ENCODE measurements at places on chromosomes 3 and 15.

DNA sequence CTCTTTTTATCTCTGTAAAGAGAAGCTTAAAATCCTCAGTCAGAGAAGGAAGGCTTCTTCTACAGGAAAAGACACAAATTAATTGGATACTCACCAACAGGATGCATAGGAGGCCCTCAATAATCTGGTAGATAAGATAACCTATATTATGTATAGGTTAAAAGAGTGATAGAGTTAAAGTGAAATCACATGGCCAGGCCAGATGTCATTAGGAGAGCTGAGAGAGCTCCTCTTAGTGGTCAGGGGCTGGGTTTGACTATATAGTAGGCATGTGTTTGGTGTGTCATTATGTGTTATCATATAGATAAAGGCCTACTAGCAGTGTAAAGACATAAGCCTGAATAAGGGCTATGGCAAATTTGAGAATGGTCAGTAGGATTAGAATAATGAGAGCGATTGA is 479.3 kb downstream of the EPHA3 start:
- no peaks in the 10 kb centered on the region for H3K27me3 ChIP-seq
- H3K27ac ChIP-seq = no peak overlapping the region
- H3K4me1 ChIP-seq = no peaks in the 10 kb centered on the region
- DNase-seq = no peak

- no peaks in the 10 kb centered on the region for H3K27me3 ChIP-seq
- no peaks in the 10 kb centered on the region for H3K4me1 ChIP-seq
- no peak overlapping the region for H3K4me3 ChIP-seq
- H3K36me3 ChIP-seq = no peaks in the 10 kb centered on the region
Measured at GRCh38 chr3:55636300-55637195, 149.4 kb upstream of the WNT5A start.

- H3K4me1 ChIP-seq = no peaks in the 10 kb centered on the region
- no peaks in the 10 kb centered on the region for H3K27me3 ChIP-seq
- H3K36me3 ChIP-seq = no peaks in the 10 kb centered on the region
- H3K4me3 ChIP-seq = no peak overlapping the region
- H3K27ac ChIP-seq = no peak overlapping the region
- DNase-seq = no peak
Measured at GRCh38 chr3:159244933-159245332, 443.1 kb downstream of the MFSD1 start.

- H3K4me1 ChIP-seq = peaks cover 3% of the 10 kb centered on the region
- H3K27me3 ChIP-seq = no peaks in the 10 kb centered on the region
- no peak for DNase-seq
- no peak overlapping the region for H3K4me3 ChIP-seq
- peaks cover 40% of the 10 kb centered on the region for H3K36me3 ChIP-seq
Measured at GRCh38 chr3:15063238-15063637, 1.9 kb downstream of the MRPS25 start.

DNA sequence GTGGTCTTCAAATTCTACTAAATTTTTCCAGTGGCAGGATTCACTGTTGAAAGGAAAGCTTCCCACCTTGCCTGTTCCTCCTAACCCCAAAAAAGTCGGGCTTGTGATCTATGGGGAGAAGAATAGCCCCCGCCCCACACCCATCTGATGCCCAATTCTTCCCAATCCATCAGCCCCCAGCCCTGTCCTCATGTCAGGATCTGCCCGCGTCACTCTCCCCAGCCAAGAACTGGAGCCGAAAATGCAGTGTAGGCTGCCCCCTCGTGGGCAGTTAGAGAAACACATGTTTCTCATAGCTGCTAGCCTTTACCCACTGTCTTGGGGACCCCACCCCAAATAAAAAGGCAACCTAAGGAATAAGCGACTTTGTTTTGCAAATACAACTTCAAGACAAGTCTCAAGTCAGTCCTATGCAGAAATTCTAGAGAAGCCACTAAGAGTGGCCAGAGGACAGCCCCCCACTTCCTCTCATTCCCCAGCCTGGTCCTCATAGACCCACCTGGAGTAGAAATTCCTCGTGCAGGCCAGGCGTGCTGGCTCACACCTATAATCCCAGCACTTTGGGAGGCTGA is 13.0 kb upstream of the CSK start:
- no peaks in the 10 kb centered on the region for H3K36me3 ChIP-seq
- no peak overlapping the region for H3K27ac ChIP-seq
- no peaks in the 10 kb centered on the region for H3K27me3 ChIP-seq

GRCh38 chr3:124815781-124816180 is 71.4 kb downstream of the ITGB5 start:
- H3K27me3 ChIP-seq = no peaks in the 10 kb centered on the region
- peaks cover 13% of the 10 kb centered on the region for H3K36me3 ChIP-seq
- no peak for DNase-seq
- no peak overlapping the region for H3K4me3 ChIP-seq

GRCh38 chr15:70054884-70055387 is 42.8 kb downstream of the TLE3 start:
- H3K4me3 ChIP-seq = no peak overlapping the region
- peaks cover 1% of the 10 kb centered on the region for H3K4me1 ChIP-seq
- DNase-seq = no peak
- H3K36me3 ChIP-seq = peaks cover 73% of the 10 kb centered on the region
- no peaks in the 10 kb centered on the region for H3K27me3 ChIP-seq

DNA sequence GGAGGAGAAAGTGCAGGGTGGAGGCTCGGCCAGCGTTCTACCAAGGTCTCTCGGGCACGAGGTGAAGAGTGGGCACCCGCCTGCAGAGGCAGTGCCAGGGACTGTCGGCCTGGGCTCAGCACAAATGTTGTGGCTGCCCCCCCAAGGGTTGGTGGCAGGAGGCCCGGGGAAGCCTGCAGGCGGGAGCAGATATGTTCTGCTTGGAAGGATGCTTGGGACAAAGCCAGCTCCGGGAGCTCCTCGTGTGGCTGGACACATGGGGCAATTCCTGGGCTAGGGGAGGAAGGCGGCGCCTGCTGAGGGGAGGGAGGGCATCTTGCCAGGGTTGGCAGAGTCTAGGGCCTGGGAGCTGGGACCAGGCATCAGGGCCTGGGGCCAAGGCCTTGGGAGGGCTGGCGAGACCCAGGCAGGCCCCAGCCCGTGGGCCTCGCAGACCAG is 30.4 kb upstream of the FBLN2 start:
- H3K4me1 ChIP-seq = peaks cover 10% of the 10 kb centered on the region
- H3K27me3 ChIP-seq = no peaks in the 10 kb centered on the region
- H3K4me3 ChIP-seq = no peak overlapping the region
- no peak overlapping the region for H3K27ac ChIP-seq

DNA sequence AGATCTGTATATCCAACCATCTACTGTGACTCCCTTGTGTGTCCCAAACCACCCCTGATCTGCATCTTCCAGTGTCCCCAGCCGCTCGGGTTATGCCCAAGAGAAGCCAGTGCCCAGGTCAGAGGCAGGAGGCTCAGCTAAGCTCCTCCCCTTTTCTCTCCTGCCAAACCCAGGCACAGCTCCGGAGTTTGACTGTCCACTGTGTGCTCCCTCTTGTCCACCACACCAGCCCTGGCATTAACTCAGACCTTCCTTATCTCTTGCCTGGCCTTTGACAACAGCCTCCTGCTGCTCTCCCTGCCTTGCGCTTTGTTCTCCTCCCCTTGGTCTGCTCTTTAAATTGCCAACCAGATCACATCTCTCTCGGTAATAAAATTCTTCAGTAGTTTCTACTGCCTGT is 39.3 kb downstream of the DGKG start:
- no peaks in the 10 kb centered on the region for H3K36me3 ChIP-seq
- DNase-seq = no peak
- H3K4me1 ChIP-seq = no peaks in the 10 kb centered on the region
- H3K27me3 ChIP-seq = peaks cover 6% of the 10 kb centered on the region
- no peak overlapping the region for H3K27ac ChIP-seq
- H3K4me3 ChIP-seq = no peak overlapping the region

DNA sequence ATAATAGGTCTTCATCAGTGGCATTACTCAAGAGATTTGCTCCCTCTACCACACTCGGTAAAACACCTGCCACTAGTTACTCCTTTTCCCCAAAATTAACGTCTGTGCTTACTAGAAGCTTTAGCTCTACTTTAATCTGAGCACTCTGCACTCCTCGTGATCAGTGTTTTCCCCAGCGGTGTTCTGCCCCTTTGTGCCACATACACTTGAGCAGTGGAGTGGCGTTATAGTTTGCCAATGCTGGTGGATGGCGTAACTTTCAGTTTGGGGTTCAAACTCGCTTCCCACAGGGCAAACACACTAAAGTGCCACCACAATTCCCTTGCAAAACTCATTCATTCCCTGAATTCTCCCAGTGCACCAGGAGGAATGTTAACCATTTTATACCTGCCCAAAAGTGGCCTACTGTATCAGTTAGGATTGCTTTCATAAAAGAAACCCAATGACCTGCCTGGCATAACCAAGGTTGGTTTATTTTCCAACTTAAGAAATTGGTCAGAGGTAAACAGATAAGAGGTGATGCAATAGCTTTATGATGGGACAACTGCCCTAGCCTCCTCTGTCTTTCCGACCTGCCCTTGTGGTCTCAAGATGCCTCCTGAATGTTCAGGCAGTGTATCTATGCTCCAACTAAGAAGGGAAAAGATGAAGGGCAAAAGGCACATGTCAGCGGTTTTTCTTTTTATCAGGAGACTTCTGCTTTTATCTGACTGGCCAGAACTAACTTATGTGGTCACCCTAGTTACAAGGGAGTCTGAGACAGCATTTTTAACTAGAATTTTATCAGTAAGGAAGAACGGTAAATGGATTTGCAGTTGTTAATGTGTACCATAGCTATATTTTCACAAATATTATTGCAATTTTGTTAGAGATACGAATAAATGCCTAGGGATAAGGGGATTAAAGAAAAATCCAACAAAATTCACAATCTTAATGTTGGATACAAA is 83.9 kb downstream of the FSIP1 start:
- peaks cover 20% of the 10 kb centered on the region for H3K4me1 ChIP-seq
- no peak overlapping the region for H3K27ac ChIP-seq

GRCh38 chr3:172461530-172462138 is 13.4 kb upstream of the GHSR start:
- H3K27me3 ChIP-seq = peaks cover 17% of the 10 kb centered on the region
- no peak for DNase-seq
- no peaks in the 10 kb centered on the region for H3K4me1 ChIP-seq
- H3K36me3 ChIP-seq = no peaks in the 10 kb centered on the region
- no peak overlapping the region for H3K4me3 ChIP-seq

- H3K4me1 ChIP-seq = peaks cover 8% of the 10 kb centered on the region
- peaks cover 4% of the 10 kb centered on the region for H3K36me3 ChIP-seq
- no peak overlapping the region for H3K4me3 ChIP-seq
Measured at GRCh38 chr15:40543631-40544294, 21.1 kb downstream of the CCDC32 start.

GRCh38 chr15:82047453-82048400 is 1.9 kb upstream of the MEX3B start:
- H3K27me3 ChIP-seq = no peaks in the 10 kb centered on the region
- H3K36me3 ChIP-seq = peaks cover 8% of the 10 kb centered on the region
- H3K4me3 ChIP-seq = peak overlapping the region; percentile 33
- no peak for DNase-seq

- no peak overlapping the region for H3K4me3 ChIP-seq
- no peak for DNase-seq
- H3K27ac ChIP-seq = no peak overlapping the region
Measured at GRCh38 chr15:52143873-52144272, 31.3 kb upstream of the BCL2L10 start.

- DNase-seq = no peak
- no peak overlapping the region for H3K27ac ChIP-seq
- H3K27me3 ChIP-seq = no peaks in the 10 kb centered on the region
- no peak overlapping the region for H3K4me3 ChIP-seq
- H3K36me3 ChIP-seq = no peaks in the 10 kb centered on the region
Measured at GRCh38 chr3:174755833-174756829, 103.0 kb upstream of the NAALADL2 start.

GRCh38 chr3:183534249-183534648 is 21.3 kb downstream of the KLHL6 start:
- no peak for DNase-seq
- no peak overlapping the region for H3K27ac ChIP-seq
- H3K4me1 ChIP-seq = peaks cover 8% of the 10 kb centered on the region

- no peak overlapping the region for H3K27ac ChIP-seq
- no peak for DNase-seq
- H3K4me3 ChIP-seq = no peak overlapping the region
- H3K36me3 ChIP-seq = no peaks in the 10 kb centered on the region
- peaks cover 2% of the 10 kb centered on the region for H3K27me3 ChIP-seq
Measured at GRCh38 chr15:41872166-41872747, 21.6 kb downstream of the SPTBN5 start.

DNA sequence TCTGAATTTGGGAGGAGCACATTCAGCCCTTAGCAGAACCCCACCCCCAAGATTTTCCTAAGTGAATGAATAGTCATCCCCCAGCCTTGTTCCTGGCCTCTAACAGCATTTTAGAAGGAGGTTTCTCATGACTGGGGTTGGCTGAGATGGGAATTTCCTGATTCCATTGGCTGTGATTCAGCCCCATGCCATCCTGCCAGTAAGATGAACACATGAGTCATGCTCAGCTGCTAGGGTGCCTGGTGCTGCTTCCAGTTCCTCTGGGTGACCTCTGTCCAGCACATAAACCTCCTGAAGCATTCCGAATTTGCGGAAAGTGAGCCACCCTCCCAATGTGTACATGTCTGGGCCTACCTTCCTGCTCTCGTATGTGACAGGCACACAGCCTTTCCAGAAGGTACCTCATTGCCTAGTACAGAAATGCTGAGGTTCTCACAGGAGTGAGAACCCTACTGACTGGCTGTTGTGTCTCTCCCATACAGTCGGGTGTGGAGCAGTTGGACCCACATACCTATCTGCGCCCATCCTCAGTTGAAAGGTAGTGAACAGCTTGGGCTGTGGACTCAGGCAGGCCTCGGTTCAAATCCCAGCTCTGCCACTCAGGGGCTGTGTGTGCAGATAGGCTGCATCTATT is 91.7 kb downstream of the APBA2 start:
- no peak for DNase-seq
- no peaks in the 10 kb centered on the region for H3K36me3 ChIP-seq
- H3K4me3 ChIP-seq = no peak overlapping the region
- peaks cover 15% of the 10 kb centered on the region for H3K4me1 ChIP-seq

DNA sequence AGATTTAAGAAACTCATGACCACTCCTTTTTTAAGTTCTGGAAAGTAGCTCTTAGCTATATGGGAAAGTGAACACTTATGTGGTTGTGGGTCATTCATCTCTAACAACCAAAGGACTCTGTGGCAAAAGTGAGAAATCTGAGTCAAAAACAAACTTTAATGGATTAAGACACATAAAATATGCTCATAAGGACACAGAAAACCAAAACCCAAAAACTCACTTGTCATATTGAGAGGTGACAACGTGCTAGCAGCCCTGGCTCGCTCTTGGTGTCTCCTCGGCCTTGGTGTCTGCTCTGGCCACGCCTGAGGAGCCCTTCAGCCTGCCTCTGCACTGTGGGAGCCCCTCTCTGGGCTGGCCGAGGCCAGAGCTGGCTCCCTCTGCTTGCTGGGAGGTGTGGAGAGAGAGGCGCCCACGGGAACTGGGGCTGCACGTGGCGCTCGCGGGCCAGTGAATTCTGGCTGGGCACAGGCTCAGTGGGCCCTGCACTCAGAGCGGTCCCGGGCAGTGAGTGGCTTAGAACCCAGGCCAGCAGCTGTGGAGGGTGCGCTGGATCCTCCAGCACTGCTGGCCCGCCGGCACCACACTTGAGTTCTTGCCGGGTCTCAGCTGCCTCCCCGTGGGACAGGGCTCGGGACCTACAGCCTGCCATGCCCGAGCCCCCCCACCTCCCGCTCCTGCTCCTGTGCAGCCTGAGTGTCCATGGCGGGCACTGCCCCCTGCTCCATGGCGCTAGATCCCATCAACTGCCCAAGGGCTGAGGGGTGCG is 30.3 kb upstream of the SKIL start:
- no peaks in the 10 kb centered on the region for H3K36me3 ChIP-seq
- no peak for DNase-seq
- peaks cover 1% of the 10 kb centered on the region for H3K4me1 ChIP-seq
- no peak overlapping the region for H3K4me3 ChIP-seq
- H3K27me3 ChIP-seq = no peaks in the 10 kb centered on the region
- no peak overlapping the region for H3K27ac ChIP-seq

Measured in neuronal stem cell (in vitro differentiated cells).